ENCODE measurements at places on chromosomes 4 and X.
A peak's percentile ranks its signal among the peaks of the same experiment; 100 is the strongest.

DNA sequence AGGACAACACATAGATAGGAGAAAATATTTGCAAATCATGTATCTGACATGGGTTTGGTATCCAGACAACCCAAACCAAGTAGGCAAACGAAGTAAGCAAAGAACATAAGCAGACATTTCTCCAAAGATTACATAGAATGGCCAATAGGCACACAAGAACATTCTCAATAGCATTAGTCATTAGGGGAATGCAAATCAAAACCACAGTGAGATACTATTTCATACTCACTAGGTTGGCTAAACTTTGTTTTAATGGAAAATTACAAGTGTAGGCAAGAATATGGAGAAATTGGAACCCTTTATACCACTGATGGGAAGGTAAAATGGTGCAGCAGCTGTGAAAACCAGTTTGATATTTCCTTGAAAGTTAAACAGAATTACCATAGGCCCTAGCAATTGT is 74.7 kb downstream of the CHRNA9 start:
- no peak for DNase-seq

GRCh38 chrX:124720532-124720931 is 374.2 kb downstream of the SH2D1A start:
- no peak for DNase-seq

- no peak for DNase-seq
Measured at GRCh38 chr4:60452266-60452665, 747.9 kb upstream of the ADGRL3 start.

DNA sequence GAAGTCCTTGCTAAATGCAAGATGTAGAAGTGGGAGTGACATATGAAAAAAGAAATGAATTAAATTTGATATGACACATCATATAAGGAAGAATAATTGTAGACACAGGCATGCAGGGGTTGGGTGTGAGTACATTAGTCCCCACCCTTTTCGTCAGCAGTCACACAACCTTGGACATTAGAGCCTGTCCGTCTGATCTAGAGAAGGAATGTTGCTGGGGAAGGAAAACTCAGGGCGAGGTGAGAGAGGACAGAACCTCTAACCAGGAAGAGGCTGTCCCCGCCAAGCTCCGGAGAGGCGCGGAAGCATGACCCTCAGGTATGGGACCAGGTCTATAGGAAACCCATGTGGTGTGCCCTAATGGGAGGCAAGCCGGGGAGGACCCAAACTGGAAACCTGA is 102.1 kb downstream of the RELL1 start:
- no peak for DNase-seq

- peak; percentile 42 for DNase-seq
Measured at GRCh38 chrX:134026565-134027311, 41.3 kb upstream of the GPC3 start.

DNA sequence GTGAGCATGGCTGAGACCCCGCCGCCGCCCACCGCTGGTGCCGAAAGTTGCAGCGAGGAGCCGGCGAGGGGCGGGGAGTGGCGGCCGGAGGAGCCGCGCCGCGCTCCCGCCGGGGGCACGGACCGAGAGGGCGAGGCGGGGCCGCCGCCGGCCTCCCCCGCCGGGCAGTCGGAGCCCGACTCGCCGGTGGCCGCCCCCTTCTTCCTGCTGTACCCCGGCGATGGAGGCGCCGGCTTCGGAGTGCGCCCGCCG is 16.5 kb downstream of the UTP3 start:
- no peak for DNase-seq

- DNase-seq: no peak
Measured at GRCh38 chr4:121200795-121201472, 36.8 kb upstream of the TNIP3 start.

- DNase-seq: no peak
Measured at GRCh38 chr4:1843852-1844251, 12.1 kb downstream of the LETM1 start.

DNA sequence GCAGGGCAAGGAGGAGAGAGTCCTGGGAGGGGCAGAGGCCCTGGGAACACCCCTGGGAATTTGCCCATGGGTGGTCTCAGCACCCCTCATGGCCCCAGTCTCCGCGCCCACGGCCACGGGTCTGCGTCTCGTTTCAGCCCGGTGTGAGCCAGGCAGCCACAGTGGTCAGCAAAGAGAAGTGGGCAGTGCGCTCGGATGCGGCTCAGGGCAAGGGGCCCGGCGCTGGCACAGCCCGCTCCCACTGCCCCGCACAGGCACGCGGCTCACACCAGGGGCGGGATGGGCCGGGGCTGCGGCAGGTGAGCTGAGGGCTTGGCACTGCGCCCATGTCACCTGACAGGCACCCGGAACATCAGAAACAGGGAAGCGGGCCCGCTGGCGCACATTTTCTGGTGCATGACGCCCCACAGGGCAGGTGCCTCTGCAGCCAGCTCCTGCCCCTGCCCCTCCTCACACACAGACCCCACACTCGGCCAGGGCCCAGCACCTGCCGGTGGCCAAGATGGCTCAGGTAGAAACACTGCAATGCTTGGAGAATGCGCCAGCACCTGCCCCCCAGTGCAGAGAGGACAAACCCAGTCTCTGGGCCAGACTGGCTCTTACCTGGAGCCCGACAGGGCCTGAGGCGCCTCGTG is 41.9 kb upstream of the MXD4 start:
- no peak for DNase-seq

DNA sequence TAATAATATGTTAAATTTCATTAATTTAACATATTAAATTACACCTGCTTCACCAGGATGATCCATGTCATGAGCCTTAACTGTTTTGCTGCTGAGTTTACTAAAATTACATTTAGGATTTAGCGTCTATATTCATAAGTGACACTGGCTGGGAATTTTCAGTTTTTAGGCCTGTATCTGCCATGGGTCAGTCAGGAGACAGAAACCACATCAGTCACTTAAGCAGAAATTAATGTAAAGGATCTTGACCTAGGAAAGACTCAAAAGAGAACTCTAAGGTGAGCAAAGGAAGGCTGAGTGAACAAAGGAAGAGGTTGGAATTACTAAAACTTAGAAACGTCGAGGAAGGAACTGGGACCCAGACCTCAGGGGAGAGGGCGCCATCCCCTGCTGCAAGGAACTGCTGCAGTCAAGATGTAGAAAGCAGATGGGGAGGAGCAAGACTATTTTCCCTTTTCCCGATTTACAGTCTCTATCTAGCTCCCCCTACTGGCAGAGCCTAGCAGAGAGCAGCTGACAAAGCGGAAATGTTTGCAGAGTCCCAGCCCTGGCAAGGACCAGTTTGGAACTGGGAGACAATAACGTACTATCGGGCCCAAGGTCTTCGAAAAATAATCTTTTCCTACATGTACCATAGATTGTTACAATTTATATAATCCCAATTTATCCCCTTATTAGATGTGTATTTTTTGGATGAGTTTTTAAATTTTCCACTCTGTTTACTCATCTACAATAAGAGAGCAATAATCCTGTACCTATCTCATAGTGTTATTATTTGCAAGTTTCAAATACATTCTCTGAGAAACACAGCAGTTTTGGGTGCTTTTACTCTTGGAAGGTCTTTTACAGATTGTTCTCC is 22.6 kb upstream of the RBBP7 start:
- DNase-seq: peak; percentile 78

DNA sequence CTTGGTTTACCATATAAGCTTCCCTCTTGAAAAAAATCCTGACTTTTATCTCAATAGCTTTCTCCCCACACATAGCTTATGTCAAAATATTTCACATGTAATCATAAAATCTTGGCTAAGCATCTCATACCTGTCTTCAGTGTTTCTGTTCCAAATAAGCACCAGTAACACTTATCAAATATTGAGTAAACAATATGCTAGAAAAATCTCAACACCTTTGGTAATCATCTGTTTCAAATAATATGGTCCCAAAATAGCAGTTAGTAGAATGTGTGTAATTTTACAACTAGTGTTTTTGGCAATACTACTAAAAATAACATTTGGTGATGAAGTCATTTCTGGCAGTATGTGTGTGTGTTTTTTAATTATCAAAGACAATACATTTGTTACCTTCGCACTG is 2138.2 kb downstream of the PCDH7 start:
- DNase-seq: no peak

- no peak for DNase-seq
Measured at GRCh38 chr4:99536848-99537247, 26.0 kb downstream of the C4orf17 start.

DNA sequence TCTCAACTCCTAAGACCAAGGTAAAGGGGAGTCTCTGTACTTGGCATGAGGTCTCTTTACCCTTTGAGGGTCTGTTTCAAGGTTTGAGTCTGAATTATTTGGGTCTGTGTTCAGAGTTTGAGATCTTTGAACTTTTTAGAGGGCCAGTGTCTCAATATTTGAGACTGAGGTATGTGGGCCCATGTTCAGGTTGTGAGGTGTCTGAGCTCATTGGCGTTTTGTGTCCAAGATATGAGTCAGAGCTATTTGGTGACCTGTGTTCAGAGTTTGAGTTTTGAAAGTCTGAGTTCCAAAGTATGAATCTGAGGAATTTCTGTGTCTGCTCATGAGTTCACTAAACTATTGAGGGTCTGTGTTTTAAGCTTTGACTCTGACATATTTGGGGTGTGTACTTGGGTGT is 36.7 kb upstream of the PAGE4 start:
- DNase-seq: no peak

DNA sequence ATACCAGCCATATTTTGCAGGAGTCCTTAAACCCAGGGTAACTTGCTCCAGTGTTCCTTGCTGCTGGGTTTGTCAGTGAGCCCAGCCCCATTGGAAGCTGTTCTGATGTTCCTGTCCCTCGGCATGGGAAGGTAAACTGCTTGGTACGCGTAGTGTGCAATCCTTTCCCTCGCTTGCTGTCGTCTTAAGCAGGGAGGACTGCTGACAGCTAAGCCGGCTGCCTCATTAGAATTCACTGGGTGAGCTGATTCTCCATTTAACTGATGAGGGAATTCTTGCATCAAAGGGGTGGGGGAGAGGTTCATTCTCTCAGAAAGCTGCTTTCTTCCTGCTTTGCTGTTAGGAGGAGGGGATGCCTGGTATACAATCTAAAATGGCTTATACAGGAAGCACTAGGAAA is 164.6 kb downstream of the MID1IP1 start:
- DNase-seq: no peak

DNA sequence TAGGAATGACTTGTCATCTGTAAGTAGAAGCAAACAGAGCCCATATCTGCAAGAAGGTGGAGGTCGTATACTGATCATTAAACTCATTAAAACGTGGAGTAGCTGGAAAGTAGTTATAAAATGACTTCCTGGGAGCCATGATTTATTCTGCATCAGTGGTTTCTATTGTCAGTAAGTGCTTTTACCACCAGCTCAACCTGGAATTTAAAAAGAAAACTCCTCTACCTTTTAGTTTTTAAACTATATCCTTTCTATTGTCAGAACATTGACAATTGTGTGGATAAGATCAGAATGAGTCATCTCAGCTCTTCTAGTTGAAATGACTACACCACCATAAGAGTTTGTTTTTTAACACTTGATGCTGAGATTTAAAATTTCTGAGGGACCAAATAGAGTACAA is 651.2 kb upstream of the GALNT7 start:
- DNase-seq: no peak

DNA sequence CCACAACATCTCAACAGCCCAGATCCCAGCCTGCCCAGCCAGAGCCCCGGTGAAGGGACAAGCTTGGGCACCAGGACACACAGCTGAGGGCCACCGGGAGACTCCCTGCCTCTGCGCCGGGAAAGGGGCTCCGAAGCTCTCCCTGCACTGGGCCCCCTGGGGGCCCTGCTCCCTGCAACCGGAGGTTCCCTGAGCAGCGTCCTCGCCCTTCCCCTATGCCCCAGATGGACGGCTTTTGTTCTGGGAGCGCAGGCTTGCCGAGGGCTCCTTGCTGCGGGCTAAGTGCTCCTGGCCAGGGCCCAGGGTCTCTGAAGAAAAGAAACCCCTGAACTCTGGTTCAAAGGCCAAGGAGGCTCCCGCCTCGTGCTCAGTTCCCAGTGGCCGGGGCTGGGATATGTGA is 899 bp upstream of the ZFP92 start:
- no peak for DNase-seq

DNA sequence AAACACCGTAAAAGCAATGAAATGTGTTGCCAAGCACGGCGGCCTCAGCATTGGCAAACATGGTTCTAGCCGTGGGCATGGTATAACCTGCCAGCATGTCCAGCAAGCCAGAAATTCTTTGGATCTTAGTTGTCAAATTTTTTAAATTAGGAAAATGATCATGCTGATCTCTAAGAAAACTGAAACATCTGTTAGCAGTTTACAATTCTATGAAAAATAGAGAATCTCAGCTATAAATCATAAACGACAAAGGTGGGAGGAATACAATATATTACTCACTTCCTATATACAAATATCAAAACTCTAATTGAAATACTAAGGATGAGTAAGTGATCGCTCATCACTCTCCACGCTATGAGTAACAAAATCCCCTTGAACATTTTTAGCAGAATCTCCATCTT is 130.3 kb downstream of the ADGRA3 start:
- peak; percentile 78 for DNase-seq

GRCh38 chr4:158667651-158668198 is 4.0 kb downstream of the C4orf46 start:
- DNase-seq: peak; percentile 57

DNA sequence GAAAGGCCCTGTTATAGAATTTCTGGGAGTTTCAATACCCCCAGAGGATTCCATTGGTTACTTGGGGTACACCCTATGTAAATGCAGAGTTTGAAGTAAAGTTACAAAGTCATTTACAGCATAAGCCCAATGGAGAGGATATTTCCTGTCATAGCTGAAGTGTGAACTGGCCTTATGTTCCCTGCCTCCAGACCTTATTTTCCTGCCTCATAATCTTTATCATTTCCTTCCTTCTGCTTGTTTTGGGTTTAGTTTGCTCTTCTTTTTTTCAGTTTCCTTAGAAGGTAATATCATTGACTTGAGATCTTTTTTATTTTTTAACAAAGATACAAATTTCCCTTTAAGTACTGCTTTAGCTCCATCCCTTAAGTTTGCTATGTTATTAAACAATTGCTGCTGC is 85.4 kb downstream of the PPEF1 start:
- DNase-seq: no peak

DNA sequence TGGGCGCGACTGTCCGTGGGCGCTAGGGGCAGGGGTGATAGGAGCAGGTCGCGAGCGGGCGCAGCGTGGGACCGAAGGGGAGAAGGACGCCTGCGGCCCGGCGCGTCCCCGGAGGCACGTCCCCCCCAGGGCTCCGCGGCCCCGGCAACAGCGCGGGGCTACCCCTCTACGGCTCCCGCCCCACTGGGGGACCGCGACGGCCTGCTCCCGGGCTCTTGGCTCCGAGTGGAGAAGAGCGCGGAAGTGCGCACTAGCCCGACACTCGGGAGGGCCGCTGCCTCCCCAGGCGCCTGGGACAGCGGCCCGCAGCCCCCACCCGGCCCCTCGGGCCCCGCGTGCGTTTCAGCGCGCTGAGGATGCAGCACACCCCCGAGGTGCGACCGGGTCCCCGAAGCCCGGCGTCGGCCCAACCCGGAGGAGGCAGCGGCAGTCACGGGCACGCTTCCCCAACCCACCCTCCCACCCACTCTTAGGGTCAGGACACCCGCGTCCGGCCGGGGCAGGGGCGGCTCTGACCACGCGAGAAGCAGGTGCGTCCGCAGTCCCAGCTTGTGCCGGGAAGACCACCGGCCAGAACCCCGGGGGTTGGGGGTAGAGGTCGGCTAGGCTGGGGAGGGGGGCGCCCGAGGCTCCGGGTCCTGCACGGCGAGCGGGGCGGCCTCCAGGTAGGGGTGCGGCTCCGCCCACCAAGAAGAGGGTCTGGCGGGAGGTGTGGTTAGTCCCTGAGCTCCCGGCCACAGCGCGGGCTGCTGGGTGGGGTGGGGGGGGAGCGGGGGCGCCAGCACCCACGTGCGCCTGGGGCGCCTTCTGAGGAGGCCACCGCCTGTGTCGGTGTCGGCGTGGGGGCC is 18.5 kb upstream of the NAT8L start:
- no peak for DNase-seq
